Neural crest cell (in vitro differentiated cells): ENCODE measurements at places on chromosomes 5 and 9.
A peak's percentile ranks its signal among the peaks of the same experiment; 100 is the strongest.

- no peak for DNase-seq
Measured at GRCh38 chr5:54146916-54147315, 163.5 kb downstream of the ARL15 start.

- DNase-seq = peak; percentile 6
Measured at GRCh38 chr5:138180183-138180782, 1.4 kb downstream of the KIF20A start.

DNA sequence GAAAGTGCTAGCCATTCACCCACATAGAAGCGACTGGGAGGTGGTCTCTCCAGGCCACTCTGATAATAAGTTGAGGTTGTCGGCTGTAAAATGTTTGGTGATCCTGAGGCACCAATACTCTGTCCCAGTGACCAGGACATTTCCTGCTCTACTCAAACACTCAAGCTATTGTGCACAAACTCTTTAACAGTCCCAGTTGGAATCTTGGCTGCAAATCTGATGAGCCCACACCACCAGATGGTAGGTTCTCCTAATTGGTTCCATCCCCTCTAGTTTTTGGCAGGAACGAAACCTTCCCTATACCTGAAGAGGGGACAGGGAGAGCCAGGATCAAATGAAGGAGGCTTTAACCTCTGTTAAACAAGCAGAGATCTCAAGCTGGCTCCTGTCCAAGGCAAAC lies 14.3 kb downstream of the GRIA1 start:
- DNase-seq = no peak

DNA sequence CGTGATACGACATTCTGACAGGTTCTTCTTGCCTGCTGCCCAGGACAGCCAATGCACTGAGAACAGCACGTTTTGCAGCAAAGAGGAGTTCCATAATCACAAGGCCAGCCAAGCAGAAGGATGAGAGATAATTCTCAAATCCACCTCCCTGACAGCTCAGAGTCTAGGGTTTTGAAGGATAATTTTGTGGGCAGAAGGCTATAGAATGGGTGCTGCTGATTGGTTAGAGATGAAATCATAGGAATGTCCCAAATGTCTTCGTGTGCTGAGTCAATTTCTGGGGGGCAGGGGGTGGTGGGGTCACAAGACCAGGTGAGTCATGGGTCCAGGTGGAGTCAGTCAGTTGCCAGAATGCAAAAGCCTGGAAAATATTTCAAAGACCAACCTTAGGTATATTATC lies 175.5 kb upstream of the SLC30A5 start:
- no peak for DNase-seq

GRCh38 chr5:56123531-56124243 lies 109.4 kb downstream of the ANKRD55 start:
- peak; percentile 12 for DNase-seq

- no peak for DNase-seq
Measured at GRCh38 chr9:88178641-88179040, 40.4 kb upstream of the SPATA31C2 start.

DNA sequence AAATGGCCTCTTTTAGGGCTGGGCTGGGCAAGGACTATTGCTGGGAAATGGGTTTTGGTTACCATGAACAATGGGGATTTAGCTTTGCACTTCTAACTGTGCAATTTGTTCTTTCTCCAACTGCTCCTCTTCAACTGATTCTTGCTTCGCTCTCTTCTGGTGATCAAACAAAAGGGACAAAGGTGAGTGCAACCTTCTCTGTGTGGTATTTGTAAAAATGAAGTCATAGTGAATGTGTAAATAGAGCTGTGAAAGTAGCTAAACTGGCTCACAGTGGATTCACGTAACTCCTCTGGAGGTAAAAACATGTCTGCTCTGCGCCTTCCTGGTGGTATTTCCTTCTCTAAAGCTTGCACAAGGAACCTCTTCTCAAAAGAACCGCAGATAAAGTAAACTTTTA lies 20.9 kb upstream of the SPINK14 start:
- no peak for DNase-seq

DNA sequence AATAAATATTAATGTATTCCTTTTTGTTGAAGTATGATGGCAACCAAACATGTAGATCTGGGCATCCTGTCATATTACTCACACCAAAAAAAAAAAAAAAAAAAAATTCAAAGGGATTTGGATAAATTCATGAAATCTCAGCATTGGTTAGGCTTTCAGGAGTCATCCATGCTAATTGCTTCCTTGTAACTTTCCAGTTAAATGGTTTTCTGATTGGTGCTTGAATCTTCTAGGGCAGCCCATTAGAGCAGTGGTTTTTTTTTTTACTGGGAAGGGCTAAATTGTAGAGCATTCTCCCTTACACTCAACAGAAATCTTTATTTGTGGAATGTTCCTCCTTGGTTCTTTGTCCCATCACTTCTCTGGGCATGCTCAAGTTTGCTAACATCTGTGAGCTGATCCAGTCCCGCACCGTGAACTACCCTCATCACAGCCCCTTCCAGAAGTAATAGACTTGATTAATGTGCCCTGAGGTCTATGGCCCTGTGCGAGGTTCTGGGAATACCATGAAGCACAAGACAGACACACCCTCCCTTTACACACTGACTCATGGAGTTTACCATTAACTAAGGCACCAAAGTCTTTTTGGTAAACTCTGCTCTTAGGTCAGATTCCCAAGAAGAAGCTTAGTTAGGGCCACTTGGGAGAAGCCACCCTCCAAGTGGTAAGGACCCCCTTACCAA lies 56.0 kb downstream of the RGS3 start:
- no peak for DNase-seq

GRCh38 chr5:174159327-174160114 lies 114.0 kb downstream of the NSG2 start:
- DNase-seq = no peak

DNA sequence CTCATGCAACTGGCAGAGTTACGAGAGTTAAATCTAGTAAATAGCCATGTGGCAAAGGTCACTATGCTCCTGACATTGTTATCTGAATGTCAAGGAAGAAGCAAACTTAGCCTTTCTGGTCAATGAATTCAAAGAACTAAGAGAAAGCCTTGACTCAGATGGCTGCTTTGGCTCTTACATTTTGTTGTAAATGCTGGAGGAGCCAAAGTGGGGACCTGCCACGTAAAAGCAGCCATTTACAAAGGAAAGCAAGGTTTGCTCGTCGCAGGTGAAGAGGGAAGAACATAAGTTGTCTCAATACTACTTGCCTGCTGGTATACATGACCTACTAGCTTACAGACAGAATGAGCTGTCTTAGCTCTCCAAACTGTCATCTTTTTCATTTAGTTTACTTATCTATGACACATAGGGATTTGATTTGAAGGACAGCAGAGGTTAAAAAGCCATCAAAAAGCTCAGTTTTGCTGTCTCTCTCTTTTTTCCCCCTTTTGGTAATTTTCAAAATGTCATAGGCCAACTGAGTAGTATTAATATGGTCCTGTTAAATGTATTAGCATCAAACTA lies 1052.8 kb upstream of the DMAC1 start:
- no peak for DNase-seq

DNA sequence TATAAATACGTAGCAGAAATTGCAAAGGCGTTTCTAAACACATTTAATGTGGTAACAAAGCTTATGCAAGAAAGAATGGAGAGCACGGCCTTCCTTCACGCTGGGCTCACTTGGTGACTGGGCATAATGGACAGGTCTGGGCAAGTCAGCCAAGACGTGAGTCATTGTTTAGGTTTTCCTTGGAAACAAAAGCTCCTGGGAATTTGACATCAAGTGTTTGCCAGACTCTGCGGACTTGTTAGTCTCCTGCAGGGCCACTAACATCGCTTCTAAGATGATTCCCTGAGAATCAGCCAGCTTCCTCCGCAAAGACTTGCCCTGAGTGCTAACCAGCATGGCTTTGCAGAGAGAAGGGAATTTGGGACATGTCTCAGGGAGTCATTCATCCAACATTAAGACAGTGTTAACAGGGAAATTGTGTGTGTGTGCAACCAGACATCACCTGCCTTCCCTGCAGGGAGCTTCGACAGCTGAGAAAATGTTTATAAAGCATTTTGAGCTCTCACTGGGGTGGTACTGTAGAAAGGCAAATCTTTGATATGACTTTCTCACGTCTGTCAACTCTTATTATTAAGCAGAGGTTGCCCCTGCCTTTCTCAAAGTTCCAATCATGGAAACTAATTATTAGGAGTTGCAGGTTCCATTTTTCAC lies 182.5 kb downstream of the NTRK2 start:
- DNase-seq = no peak
